Stimulated activated CD4-positive, alpha-beta T cell treated with anti-CD3 and anti-CD28 coated beads, TNF-alpha, amount 100 ng/mL, for 1 hour (primary cell): ENCODE measurements at places on chromosomes 7 and 10.

DNA sequence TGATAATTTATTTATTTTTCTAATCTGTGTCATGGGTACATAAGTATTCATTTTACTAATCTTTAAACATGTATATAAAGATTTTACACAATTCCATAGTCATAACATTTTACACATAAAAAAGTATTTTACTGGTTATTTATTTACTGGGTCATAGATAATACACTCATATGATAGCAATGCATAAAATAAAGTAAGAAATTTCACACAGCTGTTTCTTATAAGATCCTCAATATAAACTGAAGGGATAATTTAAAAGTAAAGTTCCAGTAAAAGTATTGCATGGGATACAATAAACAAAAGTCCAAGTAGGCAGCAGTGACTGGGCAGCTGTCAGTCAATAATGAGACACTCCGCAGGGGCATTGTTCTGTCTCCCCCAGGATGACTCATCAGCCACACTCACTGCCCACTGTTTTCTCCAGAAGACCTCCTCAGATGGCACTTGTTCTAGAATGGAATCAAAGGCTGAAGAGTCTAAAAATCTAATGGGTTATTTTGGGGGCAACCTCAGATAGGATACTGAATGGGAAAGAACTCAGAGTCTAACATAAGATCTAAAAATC, 32.7 kb downstream of the DPY19L1 start:
- DNase-seq = no peak

GRCh38 chr7:49669692-49670260, 103.7 kb upstream of the VWC2 start:
- DNase-seq = no peak

- DNase-seq = no peak
These were observed 559.9 kb downstream of the SDK1 start for GRCh38 chr7:3860932-3861331.

- DNase-seq = no peak
These were observed 4.8 kb downstream of the MNX1 start for GRCh38 chr7:157005456-157006204.

DNA sequence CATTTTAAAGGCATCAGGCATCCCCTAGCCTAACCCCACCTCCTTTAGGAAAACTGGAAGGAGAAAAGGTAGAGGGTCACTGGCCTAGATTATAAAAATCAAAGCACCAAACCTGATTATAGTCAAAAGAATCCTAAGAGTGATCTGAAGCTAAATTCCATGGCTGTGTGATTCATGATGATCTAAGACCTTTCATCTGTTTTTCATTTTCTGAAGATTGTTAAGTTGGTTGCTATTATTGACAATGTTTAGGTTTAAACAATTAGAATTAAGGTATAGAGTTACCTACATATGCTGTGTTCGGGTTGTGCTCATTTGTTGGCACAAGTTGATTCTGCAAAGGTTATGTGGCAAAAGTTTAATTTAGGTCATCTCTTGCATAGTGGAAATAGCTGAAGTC, 148.7 kb downstream of the BICC1 start:
- DNase-seq = no peak

DNA sequence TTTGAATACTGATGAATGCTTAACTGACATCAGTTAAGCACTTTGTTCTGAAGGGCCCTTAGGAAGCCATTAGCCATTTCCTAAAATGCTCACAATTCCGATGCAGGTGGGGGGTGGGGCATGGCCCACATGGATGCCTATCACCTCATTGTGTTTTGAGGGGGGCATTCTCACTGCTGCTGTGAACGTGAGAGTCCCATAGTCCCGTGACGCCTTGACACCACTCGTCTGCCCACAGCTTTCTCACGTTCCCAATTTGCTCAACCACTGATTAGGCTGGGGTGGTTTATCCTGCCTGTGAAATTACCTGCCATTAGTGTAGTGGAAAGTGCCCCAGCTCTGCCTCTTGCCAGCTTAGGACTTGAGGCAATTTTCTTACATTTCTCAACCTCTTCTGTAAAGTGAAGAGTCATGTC, 31.9 kb downstream of the DUSP5 start:
- no peak for DNase-seq

DNA sequence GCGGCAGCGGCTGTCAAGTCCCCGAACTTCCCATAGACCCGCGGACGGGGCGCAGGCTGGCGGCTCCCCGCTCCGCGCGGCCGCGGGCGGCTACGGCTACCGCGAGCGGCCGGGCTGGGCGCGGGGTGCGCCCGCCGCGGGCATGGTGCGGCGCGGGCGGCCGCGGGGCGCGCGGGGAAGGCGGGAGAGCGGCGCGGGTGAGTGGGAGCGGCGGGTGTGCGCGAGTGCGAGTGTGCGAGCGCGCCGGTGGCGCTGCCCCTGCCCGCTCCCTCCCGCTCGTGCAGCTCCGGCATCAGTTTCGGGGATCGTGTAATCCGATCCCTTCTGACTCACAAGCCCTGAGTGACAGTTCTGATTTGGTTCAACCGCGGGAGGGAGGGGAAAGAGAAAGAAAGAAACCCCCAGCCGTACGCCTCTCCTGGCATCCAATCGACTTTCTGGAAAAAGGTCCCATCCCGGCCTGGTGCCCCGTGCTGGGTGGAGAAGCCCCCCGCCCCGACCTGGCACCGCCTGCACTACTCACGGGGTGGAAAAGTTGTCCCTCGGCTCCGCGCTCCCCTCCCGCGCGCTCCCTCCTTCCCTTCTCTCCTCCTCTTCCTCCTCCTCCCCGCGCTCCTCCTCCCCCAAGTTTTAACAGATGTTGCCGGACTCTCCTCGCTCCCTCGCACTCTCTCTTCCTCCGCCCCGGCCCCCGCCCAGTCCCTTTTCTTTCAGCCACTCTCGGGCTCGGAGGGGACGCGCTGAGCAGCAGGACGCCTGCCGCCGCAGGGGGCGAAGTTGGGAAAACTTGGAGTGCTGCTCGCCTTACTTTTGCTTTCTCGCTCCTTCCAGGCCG, at the start of gene GLI3:
GLI3 (minus strand) TSS at position 234 of the 835 bp plus-strand sequence. CDS start 13,956 bp downstream, outside the sequence.
- DNase-seq = no peak

DNA sequence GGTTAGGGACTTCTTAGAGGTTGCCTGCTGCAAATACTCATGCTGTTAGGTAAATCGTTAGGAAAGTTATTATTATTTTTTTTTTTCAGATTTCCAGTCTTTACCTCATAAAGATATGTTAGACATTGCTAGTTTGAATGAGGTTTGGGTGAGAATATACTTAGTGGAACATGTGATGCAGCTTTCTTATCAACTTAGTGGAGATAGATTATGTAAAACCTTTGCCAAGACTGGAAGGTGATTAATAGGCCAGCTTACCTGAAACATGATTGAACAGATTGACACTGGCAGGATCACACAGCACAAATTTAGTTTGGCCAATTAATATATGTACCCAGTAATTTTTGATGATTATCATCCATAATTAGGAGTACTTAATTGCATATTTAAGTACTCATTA, 32.3 kb downstream of the ADD3 start:
- DNase-seq = no peak

GRCh38 chr7:156218544-156219306, 406.5 kb upstream of the SHH start:
- no peak for DNase-seq

DNA sequence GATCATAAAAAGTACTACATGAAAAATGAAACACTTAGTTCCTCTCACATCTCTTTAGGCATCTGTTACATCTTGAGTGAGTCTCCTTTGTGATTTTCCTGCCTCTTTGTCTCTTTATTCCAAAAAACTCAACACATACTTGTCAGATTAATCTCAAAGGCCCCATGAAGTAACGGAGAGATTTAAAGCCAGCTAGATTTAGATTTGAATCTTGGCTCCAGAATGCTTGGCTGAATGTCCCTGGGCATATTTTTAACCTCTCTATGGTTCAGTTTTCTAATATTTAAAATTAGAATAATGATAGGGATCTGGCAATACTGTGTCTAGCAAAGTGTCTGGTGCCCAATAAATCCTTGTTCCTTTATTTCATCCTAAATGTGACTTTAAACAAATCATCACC, 140.0 kb downstream of the DGKB start:
- no peak for DNase-seq

DNA sequence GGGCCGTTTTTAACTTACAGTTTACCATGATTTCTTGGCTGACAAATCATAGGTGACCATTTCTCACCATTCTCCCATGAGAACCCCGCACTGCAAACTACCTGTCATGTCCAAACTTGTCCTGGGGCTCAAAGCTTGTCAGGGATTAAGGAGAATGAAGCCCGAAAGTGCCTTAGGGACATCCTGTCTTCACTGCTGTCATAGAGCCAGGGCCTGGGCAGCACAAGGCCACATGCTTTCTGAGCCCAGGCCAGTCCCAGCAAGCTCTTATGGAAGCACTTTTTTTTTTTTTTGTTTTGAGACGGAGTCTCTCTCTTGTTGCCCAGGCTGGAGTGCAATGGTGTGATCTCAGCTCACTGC, 33.9 kb downstream of the CCM2 start:
- DNase-seq = no peak

- DNase-seq = no peak
These were observed 5.4 kb downstream of the PLAC9 start for GRCh38 chr10:80137920-80138319.

DNA sequence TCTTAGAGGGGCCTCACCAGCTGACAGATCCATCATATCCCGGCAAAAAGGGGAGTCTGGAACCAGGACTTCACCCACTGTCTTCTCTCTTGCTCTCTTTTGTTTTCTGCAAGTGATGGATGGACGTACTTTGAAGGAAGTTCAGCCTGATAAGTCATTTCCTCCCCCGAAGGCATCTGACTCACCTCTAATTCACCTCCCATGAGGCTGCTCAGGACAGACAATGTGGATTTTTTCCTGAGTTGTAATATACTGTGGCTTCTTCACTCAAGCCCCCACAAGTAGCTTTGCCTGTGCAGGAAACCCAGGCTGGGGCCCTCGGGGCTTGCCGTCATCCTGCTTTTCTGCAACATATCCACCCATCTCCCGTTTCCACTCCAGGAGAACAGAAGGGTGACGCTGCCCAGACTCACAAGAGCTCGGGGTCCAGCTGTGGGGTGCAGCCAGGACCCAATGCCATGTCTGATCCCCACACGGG, 70.4 kb downstream of the ASB13 start:
- no peak for DNase-seq

DNA sequence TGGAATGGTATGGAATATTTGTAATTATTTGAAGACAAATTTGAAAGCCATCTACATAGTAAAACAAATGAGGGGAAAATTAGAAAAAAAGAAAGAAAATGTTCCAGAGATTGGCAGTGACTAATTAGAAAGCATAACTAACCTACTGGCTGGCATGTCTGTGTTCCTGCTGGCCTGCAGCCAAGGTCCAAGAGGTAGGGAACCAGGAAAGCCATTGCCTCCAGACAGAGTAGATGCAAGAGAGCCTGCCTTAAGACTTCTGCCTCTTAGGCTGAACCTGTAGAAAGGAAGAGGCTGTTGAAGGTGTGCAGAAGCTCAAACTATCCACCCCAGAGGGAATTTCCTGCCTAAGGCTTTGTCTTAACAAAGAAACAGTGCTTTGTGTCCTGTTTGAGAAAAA, 982.0 kb downstream of the SORCS1 start:
- DNase-seq = no peak

DNA sequence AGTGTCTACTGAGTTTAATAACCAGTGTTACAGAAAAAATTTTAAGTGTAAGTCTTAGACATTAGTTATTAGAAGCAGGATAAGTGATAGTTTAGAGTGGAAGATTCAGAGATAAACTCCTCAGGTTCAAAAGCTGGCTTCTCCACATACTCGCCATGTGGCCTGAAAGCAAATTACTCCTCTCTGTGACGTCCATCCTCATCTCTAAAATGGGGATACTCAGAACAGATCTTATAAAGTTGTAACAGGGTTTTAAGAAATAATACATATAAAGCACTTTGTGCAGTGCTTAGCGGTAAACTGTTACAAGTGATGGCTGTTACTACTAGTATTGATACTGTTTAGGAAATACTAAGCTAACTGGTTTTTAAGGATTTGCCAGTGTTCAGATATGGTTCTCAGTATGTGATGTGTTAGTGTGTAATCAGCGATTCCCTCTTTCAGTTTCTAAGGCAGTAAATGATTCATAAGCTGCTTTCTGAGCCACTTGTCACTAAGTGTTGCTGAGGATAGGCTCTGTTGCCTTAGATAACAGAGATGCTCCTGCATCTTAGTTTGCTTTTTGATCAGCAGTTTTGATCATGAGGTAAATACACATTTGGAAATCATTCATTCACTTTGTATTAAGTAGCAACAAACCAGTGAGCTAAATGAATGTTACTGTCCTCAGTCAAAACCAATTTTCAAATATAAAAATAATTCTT, 58.7 kb downstream of the CYP51A1 start:
- no peak for DNase-seq

GRCh38 chr7:110356438-110356837, 734.5 kb upstream of the LRRN3 start:
- DNase-seq = no peak

GRCh38 chr10:44922796-44923545, 11.8 kb downstream of the TMEM72 start:
- DNase-seq = no peak

- DNase-seq = no peak
These were observed 2.4 kb downstream of the GNG11 start for GRCh38 chr7:93923942-93924341.

GRCh38 chr7:24727154-24728120, 29.8 kb downstream of the GSDME start:
- DNase-seq = no peak

- DNase-seq = no peak
These were observed 1.7 kb downstream of the DIP2C start for GRCh38 chr10:687583-688311.

DNA sequence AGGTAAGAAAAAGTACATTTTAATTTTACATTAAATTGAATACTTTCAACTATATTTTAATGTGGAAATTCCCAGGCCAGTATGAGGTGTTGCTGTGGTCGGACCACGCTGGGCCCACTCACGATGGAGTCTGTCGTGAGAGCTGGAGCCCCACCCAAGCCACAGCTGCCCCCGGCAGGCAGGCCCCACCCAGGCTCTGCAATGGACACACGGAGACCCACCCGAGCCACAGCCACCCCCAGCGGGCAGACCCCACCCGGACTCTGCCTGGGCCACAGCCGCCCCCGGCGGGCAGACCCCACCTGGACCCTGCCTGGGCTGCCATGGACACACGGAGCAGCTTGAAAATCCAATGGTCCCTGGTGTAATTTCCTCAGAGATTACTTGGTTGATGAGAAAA, 141.3 kb downstream of the PTPRN2 start:
- DNase-seq = no peak

- DNase-seq = no peak
These were observed 38.0 kb downstream of the MDFIC start for GRCh38 chr7:114959931-114960330.

- DNase-seq = no peak
These were observed 59.6 kb upstream of the TRIM24 start for GRCh38 chr7:138400400-138400886.

GRCh38 chr7:17580141-17580540, 281.7 kb downstream of the AHR start:
- no peak for DNase-seq

GRCh38 chr10:14478604-14479003, 147.9 kb upstream of the FRMD4A start:
- DNase-seq = no peak

- no peak for DNase-seq
These were observed 21.3 kb upstream of the TRUB1 start for GRCh38 chr10:114916653-114917052.
